Right ventricle myocardium superior (tissue), 1 donor: ENCODE measurements at places on chromosomes 13 and 19.

GRCh38 chr13:91238036-91238435 is 109.5 kb upstream of the MIR17HG start:
- no peak for DNase-seq

GRCh38 chr19:40400559-40400958 is 10.6 kb upstream of the HIPK4 start:
- DNase-seq = no peak

DNA sequence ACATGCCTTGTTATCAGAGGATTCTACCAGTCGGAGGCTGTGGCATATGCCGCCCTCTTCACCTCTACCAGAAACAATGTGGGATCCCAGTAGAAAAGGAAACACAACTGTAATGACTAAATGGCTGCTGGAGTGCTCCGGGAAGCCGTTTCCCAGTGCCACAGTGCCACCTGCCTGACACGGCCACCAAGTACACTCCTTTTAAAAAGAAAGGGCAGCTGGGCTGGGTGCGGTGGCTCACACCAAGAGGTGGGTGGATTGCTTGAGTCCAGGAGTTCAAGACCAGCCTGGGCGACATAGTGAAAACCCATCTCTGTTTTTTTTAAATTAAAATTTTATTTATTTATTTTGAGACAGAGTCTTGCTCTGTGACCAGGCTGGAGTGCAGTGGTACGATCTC is 67.3 kb downstream of the TRPM4 start:
- DNase-seq = no peak

DNA sequence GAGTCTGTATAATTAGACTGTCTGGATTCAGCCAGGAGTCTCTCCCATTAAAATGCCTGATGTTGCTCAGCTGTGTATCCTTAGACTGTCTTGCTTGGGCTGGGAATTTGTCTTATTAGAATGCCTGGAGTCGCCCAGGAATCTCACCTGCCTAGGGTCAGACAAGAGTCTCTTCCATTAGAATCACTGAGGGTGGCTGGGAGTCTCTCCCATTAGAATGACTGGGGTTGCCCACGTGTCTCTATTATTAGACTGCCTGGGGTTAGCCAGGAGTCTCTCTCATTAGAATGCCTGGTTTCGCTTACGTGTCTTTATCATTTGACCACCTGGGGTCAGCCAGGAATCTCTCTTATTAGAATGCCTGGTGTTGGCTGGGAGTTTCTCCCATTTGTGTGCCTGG is 1450.0 kb downstream of the UQCRFS1 start:
- DNase-seq = no peak

DNA sequence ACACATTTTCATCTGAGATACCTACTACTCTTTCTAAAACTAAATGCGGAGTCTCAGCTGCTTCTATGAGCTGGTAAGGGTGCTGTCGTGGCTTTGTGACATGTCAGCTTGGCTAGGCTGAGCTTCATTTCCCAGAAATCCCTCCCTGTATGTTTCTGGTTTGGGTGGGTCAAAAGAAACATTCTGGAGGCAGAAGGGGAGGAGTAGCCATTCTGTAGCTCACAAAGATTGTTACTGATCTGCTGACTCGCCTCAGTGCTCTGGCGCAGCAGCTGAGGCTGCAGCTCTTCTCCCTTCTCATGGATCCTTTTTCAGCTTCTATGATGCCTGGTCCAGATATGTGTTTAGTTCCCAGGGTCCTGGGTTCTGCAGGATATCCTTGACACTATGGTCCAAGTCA is 114.7 kb downstream of the RAP2A start:
- DNase-seq = no peak

DNA sequence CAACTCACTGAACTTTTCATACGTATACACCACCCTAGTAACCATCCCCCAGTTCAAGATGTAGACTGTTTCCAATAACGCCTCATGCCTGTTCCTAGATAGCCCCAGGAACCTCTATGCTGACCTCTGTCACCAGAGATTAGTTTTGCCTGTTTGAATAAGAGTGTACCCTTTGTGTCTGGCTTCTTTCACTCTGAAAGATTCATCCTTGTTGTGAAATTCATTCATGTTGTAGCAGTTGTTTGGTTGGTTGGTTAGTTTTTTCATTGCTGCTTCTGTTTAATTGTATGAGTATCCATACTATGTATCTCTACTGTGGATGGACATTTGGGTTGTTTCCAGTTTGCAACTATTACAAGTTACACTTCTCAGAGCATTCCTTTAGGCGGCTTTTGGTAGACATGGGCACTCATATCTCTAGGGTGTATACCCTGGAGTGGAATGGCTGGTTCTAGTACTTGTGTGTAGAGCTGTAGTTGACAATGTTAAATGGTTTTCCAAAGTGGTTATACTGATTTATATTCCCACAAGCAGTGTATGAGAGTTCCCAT is 1.6 kb downstream of the RNASEH2B start:
- DNase-seq = no peak

DNA sequence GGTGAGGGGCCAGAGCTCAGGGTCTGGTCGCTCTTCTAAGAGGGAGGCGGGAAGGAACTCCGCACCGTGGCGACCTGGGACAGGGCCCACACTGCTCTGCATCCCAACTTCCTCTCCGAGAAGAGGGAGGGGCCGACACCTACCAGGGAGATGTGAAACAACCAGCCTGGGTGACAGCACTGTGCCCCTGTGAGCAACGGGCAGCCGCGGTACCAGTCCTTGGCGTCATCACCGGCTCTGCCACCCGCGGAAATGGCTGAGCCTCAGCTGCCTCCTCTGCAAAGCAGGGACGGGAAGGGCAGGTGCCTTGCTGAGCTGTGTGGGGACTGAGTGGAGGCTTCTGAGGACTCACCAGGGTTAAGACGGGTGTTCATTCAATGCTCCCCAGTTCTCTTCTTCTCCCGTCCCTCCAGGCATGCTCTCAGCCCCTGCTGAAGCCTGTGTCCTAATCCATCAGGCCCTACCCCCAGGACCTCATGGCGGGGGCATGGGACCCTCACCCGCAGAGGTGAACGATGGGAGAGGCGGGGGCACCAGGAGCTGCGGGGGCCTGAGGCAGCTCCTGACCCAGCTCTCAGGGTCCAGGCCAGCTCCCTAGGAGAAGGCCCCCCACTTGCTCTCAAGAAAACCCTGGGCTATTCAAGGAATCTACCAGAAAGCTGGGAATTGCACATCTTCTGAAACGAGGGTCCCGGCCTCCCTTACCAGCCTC is 9.3 kb downstream of the ZNF787 start:
- DNase-seq = peak; percentile 70

DNA sequence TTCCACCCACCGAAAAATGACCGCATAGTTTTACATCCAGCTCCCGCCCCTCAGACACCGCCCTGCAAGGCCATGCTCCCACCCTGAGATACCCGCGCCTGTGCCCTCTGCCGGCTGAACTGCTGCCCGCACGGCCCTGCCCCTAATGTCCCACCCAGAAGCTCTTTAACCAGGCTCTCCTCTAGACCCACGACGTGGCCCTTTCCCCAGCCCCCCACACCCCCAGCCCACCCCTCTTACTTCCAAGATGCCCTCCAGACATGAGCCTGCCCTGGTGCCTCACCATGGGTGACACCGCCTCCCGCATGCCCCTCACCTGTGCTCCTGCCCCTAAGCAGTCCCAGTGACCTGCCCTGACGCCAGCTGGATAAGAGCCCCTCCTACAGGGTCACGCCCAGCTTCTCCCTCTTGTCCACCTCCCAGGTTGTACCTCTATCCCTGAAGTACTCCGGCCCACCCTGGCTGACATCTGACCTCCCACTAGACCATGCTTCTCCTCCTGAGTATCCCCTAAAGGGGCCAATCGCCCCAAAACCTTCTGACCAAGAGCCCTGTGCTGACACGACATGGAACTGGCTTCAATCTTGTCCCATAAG is 51.2 kb downstream of the COLGALT1 start:
- DNase-seq = no peak

DNA sequence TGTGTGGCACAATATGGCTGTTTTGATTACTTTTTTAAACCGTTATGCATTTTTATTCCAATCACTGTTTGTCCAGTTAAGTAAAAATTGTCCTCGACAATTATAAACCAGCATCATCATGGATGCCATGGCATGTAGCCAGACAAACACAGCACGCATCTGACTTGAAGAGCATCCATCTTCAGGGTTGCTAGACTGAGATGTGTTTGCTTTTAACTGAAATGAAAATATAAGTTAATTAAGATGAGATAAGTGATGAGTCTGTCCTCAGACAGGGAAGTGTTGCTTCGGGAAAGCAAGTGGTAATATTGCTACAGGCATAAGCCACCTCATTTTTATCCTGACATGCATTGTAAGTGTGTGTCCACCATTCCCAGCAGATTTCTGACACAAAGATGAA is 92.8 kb upstream of the TPP2 start:
- DNase-seq = no peak

DNA sequence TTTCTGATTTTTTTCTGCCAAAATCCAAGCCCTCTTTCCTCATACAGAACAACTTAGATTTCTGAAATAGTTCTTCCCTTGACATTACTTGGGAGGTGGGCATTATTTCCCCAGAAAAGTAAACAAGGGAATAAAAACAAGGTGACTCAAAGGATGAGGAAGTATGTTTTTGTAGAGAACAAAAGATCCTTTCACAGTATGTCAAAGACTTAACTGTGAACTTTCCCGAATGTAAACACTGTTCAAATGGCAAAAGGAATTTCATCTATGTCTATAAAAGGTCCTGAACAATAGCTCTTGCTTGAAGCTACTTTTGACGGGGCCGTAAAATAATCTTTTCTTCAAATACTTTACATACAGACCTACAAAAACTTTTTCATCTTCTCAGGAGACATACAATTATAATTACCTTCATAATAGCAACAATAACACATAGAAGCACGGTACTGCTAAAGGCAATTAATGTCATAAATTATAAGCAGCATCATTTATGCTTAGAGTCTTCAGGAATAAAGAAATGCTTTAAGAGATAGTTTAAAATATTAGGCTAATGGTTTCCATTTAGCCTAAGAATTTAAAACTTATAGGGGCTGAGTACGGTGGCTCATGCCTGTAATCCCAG is 191.1 kb downstream of the RGCC start:
- no peak for DNase-seq

GRCh38 chr19:41588497-41589209 is 12.7 kb downstream of the CEACAM21 start:
- no peak for DNase-seq

DNA sequence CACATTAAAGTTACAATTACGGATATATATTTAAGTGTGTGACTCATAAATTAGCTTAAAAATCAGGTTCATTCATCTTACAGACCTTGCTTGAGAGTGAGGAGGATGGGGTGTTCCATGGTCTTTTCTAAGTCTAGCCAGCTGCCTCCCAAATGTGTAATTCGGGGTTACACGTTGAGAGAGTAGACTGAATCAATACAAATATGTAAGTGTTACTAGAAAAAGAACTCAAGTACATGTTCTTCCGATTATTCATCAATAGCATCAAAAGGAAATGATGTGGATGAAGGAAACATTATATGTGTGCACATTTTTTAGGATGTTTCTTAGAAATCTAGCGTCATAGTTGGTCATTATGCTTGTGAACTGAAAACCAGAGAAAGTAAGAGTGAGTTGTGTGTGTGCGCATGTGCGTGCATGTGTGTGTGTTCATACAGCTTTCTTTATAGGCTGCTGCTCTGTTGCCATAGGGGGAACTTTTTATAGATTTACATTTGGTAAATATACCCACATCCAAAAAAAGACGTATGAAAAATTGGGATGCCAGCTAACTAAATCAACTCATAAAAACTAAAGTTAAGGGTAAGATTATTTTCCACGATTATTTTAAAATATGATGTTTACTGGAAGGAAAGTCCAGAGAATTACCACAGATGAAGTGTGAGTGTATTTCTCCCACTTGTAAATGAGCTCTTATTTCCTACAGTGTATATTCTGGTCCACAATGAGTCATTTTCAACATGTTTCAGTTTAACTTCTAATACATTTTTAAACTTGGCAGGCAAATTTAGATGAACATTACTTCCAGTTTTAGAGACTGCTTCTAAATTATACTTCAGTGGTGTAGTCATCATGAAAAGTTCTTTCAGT is 82.4 kb downstream of the PIBF1 start:
- no peak for DNase-seq

GRCh38 chr13:49022472-49023144 is 46.9 kb downstream of the FNDC3A start:
- DNase-seq = no peak

DNA sequence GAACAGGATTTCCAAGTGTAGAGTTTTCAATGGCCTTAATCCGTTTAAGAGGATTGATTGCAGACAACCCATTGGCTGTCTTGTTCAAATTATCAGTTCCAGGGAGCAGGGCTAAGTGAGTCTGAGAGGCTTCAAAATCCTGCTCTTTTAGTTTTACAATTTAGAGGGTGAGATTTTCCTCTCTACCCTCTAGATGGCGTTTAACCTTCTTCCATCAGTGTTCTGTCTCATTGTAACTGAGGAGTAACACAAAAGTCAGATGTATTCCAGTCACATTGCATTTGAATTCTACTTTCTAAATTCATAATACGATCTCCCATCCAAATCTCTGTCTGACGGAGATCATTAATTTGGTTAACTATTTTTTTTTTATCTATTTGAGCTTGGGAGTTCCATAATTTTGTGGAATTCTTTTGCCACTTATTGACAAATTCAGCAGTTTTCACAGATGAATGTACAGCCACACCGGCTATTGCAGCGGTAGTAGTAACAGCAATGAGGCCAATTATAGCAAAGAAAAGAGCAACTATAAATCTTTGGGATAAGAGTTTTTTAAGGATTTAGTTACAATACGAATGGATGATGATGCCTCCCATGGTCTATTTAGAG is 7.8 kb upstream of the C19orf84 start:
- DNase-seq = no peak

- no peak for DNase-seq
Observed at GRCh38 chr13:86155756-86156155, 356.5 kb upstream of the SLITRK6 start.

DNA sequence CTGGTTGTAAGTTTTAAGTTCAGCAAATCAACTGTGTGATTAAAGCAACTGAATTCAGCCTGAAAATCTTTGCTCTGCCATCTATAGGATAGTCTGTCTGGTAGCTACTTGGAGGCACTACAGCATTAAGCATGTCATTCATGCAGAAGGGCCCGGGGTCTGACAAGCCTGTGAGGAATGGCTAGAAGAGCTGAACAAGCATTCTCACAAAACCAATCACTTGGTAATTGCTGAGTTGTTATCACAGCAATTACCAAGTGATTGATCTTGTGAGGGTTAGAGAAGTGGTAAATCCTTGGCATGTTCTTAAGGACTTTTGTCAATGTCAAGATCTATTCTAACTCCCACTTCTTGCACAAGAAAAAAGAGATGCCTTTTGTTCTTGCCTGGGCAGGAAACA is 356.1 kb downstream of the FGF14 start:
- no peak for DNase-seq

DNA sequence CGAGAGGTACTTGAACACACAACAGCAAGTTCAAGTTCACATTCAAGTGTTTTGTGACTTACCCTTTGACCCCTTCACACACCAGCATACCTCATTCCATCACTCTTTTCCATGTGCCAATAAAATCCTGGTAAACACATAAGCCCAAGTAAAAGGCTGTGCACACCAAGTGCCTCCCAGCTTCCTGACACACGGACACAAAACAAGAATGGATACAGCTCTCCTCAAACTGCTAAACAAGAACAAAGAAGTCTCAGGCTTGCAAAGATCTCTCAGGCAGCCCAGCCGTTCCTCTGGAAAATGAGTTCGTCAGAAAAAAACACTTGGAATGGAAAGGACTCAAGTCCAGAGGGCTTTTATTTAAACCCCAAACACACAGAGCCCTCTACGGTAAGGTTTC is 83.7 kb downstream of the NUFIP1 start:
- no peak for DNase-seq
